ENCODE measurements at places on chromosomes 2 and 18.

DNA sequence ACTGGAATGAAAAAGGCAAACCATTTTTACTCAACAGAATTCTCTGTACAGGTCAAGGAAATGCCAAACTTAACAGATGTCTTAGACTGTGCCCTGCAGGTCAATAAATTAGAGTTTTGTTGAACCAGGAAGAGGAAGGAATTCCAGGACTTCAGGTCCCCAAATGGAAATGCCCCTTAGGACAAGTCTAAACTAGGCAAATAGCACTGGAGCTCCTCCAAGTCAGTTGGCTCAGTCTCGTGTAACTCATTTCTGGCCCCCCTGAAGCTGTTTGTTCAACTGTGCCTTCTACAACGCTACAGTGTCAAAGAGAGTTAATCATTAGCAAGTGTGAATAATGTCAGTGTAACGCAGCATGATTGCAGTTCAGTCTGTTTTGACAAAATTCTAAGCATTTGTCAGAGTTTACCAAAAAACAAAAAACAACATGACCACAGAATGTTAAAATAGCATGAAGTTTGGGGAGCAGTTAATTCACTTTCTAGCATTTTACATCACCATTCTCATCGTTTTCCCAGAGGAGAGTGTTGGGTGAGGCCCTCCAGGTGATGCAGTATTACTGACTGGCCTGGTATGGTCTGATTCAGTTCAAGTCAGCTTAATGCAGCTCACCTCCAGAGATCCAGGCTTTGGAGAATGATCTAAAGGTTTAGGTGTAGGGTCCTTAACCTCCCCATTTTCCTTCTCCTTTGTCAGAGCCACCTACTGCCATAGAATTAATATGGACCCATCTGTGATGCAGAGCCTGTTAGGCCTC lies 108.1 kb downstream of the AQP4 start:
- DNase-seq = no peak

DNA sequence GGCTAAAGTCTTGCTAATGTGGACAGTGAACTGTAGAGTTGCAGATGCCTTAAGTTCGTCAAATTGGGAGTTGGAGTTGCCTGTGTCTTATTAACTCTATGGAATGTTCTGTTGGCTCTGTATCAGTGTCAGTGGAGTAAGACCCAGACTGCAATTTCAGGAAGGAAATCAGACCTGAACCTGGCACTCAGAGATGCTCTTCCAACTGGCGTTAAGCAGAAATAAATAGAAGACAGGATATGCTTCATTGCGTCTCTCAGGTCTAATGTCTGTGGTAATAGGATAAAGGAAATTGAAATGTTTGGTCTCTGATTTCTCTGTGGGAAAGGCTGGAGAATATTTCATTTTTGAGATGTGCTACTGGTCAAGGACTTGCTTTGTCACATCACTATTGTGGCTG lies 846.7 kb upstream of the ID2 start:
- no peak for DNase-seq

GRCh38 chr18:62555135-62555534 lies 32.3 kb downstream of the ZCCHC2 start:
- no peak for DNase-seq

DNA sequence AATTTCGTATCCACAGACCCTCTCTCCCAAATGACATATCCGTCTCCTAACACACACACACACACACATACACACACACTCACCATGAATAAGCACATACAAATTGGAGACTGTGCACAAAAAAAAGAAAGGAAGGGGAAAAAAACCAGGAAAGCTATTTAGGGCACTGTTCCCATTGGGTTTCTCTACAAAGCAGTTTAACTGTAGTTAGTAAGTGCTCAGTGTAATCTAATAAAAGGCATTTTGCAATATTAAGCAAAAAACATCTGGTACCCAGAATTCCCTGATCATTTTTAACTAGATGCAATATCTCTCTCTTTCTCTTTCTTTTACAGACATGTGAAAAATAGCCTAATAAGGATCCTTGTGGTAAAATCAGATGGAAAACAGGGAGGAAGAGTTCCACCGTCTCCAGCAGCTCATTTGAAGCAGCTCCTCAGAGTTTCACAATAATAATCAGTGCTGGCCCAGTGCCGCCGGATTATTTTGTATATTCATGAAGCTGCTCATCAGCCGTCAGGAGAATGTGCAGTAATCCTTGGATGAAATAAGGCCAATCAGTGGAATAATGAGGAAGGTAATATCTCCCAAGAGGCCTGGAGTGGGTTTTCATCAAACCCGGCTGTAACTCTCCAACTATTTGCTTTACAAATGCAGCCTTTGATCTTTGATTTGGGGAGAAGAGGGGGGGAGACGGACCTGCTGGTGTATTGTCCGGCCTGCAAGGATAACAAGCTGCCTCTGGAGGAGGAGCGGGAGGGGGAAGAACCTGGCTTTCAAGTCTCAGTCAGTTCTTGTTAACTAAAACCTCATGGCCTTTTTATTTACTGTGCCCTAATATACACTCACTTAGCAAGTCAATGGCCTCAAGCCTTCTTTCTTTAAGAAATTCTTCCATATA lies 227.6 kb upstream of the SMIM21 start:
- DNase-seq = no peak

GRCh38 chr2:96806468-96807126 lies 9.5 kb upstream of the CNNM3 start:
- DNase-seq = no peak

GRCh38 chr2:237219826-237220225 lies 134.1 kb downstream of the COPS8 start:
- DNase-seq = no peak

DNA sequence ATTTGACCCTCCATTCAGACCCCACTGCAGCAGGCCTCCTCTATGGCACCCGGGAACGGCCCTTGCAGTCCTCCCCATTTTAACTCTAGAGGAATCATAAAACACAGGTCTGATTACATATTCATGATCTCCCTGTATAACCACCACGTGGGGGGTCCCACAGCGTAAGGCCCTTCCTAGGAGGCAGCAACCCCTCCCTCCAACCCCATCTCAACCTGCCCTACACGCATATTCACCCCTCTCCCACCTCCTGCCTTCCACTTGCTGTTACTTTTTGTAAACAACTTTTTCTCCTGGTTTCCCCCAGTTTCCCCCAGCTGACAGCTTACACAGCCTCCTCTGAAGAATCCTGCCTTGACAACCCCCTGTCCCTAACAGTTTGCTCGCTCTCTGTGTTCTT lies 85.1 kb upstream of the FOXI3 start:
- no peak for DNase-seq

DNA sequence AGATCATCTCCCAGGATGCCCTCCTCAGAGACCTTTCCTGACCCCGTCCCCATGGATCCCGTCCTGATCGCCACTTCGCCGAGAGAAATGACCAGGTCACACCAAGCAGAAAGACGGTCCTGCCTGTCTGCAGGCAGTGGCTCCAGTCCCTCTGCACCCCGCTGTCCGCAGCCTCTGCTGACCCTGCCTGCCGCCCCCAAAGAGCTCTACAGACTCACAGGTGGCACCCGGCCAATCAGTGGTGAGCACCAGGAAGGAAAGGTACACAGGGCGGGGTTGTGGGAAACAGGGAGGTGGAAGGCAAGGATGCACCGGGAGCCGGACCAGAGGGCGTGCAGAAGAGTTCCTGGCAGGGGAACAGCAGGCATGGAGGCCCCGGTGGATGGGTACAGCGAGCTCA lies 94.8 kb downstream of the NDUFA10 start:
- DNase-seq = no peak

DNA sequence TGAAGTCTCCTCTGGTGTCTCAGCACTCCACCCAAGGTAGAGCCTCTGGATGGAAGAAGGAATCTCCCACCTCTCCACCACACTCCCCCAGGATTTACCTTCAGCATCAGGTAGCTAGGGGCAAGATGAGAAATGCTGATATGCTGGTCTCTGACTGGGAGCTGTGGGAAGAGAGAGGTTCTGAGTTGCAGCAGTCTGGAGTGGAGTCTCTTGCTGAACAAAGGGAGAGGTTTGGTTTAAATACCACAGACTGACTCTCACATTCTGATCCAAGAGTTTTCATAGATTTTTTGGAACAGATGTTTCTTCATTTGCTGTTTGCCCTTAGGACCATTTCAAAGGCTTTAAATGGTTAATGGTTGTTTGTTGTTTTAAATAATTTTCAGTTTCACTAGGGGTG lies 1.1 kb upstream of the CFLAR start:
- DNase-seq = no peak

- DNase-seq = no peak
Observed at GRCh38 chr2:175730050-175730449, 272.0 kb downstream of the LNPK start.

GRCh38 chr2:109439986-109440385 lies 173.8 kb downstream of the SEPTIN10 start:
- no peak for DNase-seq

DNA sequence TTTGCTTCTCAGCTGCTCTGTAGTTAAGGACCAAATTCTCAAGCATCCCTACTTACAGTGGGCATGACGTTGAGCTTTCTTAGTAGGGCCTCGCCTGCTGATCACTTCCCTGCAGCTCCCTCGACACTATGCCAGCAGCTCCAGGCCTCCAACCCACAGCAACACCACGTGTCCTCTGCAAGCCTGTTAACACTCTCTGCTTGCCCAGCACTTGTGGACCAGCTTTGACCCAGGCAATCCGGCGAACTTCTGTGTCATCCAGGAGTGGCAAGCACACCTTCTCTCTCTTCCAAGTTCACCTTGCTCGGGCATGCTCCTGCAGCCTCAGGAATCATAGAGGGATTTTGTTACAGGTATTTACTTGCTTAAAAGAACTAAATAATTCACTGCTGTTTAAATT lies 138.6 kb upstream of the FHL2 start:
- DNase-seq = no peak

DNA sequence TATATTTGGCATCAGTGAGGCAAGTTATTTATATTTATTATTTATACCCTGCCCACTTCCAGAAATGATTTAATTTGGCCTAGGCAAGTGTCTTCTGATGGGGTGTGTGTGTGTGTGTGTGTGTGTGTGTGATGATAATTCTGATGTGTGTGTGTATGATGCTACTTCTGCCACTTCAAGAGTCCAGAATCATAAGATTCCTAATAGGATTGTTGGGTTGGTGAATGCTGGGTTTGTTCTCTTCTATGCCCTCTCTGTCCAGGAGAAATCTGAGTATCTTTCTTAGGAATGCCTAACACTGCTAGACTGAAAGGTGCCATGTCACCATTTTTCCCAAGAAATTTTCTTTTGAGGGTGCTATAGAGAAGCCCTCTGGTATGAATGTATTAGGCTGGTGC lies 122.5 kb downstream of the SPTBN1 start:
- DNase-seq = no peak

DNA sequence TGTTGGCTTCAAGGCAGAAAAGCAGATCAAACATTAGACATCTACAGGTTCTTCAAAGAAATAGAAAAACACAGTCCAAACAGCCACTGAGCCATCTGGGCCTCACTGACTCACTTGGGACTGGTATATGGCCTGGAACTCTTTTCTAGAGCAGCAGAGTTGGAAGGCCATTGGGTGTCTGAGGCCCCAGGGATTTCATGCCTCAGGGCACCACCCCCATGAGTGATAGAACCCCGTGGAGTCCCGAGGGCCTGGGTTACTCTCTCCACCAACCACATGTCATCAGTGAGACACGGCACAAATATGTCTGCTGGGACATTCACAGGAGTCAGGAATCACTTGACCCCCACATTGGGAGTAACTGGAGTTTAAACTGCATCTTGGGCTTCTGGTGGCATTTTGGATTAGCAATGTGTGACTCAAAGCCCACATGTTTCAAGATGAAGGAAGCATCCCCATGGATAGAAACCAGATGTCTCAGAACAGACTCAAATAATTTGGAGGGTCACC lies 44.0 kb downstream of the CAPN13 start:
- no peak for DNase-seq

Measured in stimulated activated CD4-positive, alpha-beta T cell treated with anti-CD3 and anti-CD28 coated beads, Interleukin-12 subunit alpha, Interleukin-12 subunit beta, amount 100 ng/mL, for 24 hours (primary cell).